Fibroblast of skin of scalp (primary cell): ENCODE measurements at places on chromosomes 5 and 9.

- no peak for DNase-seq
These were observed 62.5 kb downstream of the HSPA4 start for GRCh38 chr5:133114166-133114932.

DNA sequence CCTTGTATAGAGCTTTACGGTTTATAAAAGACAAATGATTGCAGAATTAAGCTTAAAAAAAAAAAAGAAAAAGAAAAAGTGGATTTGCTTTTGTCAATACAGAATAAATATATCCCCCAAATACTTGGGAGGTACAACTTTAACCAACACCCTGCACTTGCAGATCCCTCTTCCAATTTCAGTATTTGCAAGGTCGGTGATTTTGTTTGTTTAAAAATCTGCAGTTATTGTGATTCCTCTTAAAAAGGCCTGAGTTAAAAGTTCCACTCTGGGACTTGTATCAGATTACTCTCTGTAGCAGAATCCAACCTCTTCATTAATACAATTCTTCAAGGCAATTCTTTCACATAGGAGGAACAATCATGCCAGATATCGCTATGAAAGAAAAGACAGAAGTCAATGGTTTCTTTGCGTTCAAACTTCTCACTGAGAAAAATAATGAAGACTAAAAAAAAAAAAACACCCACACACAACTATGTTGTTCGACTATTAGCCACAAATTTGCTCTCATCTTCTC, 400.9 kb downstream of the EBF1 start:
- no peak for DNase-seq

DNA sequence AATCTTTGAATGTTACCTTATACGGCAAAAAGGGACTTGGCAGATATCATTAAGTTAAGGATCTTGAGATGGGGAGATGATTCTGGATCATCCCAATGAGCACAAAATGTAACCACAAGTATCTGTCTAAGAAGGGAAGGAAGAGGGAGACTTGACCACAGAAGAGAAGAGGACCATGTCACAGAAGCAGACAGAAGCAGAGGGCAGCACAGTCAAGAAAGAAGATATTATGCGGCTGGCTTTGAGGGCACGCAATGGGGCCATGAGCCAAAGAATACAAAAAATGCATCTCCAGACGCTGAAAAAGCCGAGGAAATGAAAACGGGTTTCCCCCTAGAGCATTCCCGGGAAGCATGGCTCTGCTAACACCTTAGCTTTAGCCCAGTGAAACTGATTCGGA, 225.3 kb downstream of the NR2F1-AS1 start:
- peak; percentile 5 for DNase-seq

DNA sequence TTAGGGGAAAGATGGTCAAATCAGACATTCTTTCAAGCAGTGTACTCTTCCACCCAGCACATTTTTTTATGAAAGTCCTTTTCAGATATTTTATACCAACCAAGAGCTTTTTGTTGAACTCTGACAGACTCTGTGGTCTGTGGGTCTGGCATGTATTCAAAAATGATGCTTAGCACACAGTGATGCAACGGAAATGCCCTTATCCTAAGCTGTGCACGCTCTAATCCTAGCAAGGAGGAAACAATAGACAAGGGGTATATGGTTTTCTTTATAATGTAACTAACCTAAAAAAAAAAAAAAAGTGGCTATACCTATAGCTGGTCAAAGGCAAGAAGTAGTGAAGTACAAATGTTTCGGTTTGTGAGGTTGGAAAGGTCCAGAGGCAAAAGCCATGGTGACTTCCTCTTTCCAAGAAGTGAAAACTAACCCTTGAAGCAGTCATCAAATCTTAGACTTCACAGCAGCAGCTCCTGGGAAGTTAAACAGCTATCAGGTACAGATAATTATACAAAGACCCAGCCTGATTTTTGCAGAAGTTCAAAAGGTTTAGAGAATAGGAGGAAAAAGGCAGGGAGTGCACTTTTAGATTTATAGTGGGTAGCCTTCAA, 82.5 kb downstream of the SEMA6A start:
- DNase-seq = peak; percentile 94

DNA sequence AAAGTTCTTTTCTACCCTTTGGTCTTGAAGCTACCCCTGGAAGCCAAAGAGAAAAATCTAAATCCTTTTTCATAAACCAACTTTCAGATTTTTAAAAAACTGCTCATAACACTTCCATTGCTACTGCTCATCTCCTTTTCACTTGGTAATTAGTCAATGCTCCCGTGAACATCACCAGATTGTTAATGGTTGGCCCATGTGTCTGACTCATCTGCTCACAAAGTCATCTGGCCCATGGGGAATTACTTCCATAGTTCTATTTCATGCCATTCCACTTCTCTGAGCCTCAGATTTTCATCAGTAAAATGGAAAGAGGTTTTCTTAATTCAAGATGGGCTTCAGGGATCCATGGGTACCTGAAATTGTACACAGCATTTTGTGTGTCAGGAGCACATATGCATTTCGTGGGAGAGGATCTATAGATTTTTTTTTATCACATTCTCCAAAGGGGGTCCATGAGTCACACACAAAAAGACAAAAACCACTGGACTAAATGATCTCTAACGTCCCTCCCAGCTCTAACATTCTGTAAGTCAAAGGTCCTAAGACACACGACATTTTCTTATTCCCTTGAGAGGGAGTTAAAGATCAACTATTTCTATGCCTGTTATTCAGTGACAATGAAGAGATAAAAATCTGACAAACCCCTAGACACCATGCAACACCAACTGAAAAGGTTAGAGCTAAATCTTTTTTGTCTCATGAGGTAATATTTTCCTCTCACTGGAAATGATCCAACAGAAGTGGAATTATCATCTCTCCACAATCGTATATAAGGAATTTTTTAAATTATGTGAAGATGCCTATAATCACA, 75.4 kb downstream of the TEX10 start:
- DNase-seq = peak; percentile 84

- peak; percentile 67 for DNase-seq
These were observed 40.5 kb upstream of the TRIO start for GRCh38 chr5:14102666-14103065.

DNA sequence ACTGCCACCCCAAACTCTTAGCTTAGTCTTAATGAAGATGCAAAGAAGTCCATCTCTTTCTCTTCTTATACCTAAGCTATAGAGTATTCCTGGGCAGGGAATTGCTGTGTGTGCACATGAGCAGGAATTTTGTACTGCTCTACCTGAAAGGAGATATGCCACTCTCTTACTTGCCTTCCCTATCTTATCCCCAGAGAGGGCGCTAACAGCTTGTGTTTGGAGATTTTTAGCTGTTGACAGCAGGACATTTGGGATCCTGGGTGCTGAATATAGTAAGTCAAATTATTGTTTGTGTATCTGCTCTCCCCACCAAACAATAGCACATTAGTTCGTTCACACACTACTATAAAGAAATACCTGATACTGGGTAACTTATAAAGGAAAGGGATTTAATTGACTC, 159.5 kb downstream of the GABRG2 start:
- no peak for DNase-seq

- no peak for DNase-seq
These were observed 30.1 kb upstream of the SIL1 start for GRCh38 chr5:139228201-139228803.

- DNase-seq = no peak
These were observed 1.7 kb downstream of the ADAMTS19 start for GRCh38 chr5:129461711-129462332.

DNA sequence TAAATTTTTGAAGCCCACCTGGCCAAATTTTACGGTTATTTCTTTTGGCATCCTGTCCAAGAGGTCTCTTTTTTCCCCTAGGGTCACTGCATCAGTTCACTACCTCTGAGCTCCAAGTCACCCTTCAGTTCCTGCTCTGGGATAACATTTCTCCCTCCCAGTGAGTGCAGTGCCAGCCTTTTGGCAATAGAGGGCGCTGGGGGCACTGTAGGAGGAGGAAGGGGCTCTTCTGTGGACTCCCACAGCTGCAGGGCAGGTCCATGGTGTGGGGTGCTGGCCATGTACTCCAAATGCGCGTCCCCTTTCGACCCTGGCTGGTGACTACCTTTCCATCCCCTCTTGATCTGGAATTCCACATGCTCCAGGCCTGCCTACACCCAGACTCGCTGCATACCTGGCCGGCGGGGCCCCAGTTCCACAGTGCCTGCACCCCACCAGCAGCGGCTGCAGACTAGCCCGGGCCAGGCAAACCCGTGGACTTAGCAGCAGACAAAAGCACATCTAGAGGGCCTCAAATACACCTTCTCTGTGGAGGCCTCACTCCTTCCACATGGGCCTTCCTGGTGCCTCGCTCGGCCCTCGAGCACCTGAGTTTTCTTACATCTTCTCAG, 20.3 kb upstream of the NINJ1 start:
- DNase-seq = peak; percentile 16

DNA sequence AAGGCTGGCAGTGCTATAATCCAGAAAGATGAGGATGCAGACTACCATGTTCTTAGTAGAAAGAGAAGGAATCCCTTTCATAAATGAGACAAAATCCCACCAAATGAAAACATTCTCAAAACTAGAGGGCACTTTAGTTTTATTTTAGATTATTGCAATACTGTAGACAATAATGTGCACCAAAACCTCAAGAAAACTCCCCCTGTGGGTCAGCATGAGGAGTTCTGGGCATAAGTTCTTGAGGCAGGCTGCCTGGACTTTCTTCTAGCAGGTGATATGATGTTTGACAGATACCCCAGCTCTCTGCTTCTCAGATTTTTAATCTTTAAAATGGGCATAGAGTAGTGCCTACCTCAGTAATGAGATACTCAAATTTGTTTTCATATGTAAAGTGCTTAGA, 196.3 kb upstream of the CTNND2 start:
- DNase-seq = no peak

- no peak for DNase-seq
These were observed 136.9 kb downstream of the IRX2 start for GRCh38 chr5:2614571-2614970.

GRCh38 chr9:120490888-120491595, 88.9 kb downstream of the CDK5RAP2 start:
- DNase-seq = no peak

DNA sequence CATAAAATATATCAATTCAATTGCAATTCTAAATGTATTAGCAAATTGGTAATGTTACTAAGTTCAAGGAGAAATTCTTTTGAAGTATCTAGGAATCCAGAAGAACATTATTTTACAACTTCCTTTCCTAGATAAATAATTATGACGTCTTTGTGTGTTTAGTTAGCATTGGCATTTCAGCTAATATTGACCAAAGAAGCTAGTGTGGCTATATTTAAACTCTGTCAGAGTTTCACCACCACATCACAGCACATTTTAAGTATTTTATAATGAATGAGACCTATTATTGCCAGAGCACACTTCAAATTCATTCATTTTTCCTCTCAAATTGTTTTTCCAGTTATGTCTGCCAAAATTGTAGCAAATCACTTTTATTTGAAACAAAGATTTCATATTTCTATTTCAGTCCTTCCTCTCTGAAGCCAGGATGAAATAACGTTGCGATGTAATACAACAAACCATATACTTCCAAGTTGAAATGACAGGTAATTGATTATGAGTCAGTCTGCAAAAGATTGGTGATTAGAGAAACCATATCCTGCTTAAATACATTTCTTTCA, 18.9 kb downstream of the PLK2 start:
- DNase-seq = no peak

DNA sequence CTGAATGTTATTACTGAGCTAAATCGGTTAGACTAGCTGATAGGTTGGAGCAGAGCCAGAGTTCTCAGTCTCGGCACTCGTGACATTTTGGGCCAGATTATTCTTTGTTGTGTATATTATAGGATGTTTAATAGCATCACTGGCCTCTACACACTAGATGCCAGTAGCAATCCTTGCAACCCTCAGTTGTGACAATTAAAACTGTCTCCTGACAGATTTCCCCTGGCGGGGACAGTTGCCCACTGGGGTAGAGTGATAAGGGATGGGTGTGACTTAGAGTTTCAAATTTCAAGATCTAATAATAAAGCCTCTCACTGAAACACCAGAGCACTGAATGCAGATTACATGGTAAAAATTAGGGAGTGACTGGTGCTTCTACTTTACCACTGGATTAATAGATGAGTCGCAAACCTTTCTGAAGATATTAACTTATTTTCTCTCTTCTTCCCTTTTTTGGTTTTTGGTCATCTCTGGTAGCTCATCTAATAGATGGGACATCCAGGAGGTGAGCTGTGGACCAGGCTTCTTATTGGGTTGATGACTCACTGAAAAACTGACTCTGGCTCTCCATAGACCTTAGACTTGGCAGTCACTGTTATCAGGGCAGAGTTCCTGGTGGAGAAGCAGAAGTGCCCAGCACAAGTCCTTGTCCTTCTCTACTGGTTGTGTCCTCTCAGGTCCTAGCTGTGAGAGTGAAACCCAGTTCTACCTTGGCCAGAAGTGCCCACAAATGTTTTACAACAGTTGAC, 150.3 kb downstream of the UNC13B start:
- DNase-seq = no peak

DNA sequence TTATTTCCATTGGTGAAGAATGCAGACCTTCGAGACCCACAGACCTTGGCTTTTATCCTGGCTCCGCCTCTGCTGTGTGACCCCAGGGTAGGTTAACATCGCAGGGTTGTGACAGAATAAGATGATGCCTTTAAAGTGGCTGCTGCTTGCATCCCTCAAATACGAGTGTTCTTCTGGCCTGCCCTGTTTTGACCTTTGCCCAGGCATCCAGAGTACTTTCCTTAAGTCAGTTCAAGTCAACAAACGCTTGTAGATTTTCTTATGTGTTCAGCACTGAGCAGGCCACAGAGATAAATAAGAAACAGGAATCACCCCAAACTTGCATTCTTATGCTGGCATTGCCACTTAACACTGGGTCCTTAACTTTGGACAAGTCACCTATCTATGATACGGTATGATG, 50.2 kb downstream of the GPR21 start:
- DNase-seq = no peak

GRCh38 chr5:168365581-168366081, 74.2 kb downstream of the WWC1 start:
- no peak for DNase-seq

GRCh38 chr9:522190-522589, 307.5 kb downstream of the DOCK8 start:
- DNase-seq = no peak

DNA sequence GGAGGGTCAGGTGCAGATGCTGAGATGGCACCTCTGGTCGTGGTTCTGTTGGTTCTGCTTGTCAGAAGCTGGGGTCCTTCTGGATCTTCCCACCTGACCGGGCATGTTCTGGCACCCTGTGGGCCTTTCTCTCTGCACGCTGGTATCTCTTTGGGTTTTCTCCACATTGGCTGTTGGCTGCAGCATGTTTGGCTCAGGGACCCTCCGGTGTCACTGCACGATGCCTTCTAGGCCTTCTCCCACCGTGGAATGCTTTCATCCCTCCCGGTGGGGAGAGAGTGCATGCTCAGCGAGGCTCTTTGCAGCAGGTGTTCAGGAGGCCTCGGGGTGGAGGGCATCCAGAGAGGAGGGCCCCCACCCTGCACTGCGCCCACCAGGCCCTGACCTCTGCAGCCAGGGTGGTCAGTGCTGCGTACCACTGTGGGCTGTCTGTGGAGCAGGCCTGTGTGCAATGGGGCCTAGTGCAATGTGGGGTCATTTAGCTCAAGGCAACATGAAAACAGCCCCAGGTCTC, 119.4 kb downstream of the WNK2 start:
- no peak for DNase-seq

- peak; percentile 73 for DNase-seq
These were observed 8.0 kb downstream of the PDCD1LG2 start for GRCh38 chr9:5518171-5518936.

GRCh38 chr5:124921694-124922093, 175.3 kb upstream of the ZNF608 start:
- DNase-seq = no peak
